ENCODE measurements at places on chromosomes 2 and 18.

DNA sequence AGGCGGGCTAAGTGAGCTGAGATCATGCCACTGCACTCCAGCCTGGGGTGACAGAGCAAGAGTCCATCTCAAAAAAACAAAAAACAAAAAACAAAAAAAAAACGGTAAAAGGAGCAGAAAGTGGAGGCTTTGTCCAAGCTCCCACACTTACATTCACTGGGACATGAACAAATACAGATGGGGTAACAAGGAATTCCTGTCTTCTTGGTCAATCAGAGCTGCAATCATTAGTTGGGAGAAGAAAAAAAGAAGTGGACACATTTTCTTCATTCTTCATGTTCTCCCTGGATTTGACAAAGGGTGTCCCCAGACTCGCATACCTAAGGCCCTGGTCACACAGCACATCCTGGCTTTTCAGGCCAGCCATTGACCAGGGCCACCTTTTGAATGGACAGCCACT is 124.6 kb downstream of the SOCS6 start:
- DNase-seq, result no peak

- DNase-seq, result peak; percentile 5
These were observed 88.6 kb downstream of the LIPG start for GRCh38 chr18:49650426-49650891.

DNA sequence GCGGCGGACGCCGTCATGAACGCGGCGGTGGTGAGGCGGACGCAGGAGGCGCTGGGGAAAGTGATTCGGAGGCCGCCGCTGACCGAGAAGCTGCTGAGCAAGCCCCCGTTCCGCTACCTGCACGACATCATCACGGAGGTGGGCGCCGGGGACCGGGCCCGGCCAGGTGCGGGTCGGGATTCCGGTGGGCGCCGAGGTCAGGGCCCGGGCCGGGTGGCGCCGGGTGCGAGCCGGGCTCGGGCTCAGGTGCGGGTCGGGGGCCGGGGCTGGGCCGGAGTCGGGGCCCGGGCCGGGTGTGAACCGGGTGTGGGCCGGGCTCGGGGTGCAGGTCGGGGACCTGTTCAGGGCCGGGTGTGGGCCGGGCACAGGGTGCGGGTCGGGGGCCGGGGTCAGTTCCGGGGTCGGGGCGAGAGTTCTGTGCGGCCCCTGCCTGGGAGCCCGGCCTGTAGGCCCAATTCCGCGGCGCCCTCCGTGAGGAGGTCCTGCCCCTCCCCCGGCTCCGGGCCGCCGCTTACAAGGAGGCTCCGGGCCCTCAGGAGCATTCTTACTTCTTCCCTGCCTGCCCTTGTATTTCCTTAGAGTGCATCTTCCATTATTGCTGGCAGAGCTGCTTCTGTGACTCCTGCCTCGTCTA is 447 bp downstream of the TRAF3IP1 start:
- peak; percentile 3 for DNase-seq

DNA sequence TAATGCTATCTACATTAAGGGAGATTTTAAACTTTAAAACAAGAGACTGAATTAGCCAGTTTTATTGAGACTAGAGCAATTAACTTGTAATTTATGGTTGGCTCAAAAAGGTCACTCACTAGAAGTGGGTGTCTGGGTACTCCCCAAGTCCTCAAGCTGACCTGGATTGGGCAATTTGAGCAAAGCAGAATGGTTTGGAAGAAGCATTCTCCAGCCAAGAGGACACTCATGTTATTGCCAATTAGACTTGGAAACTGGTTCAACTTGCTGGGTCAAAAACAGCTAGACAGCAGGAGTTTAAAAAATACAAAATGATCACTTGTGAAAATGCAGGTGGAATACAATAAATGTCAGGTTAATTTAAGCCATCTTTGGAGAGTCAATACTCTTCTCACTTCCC is 29.5 kb upstream of the MYO1B start:
- peak; percentile 25 for DNase-seq

DNA sequence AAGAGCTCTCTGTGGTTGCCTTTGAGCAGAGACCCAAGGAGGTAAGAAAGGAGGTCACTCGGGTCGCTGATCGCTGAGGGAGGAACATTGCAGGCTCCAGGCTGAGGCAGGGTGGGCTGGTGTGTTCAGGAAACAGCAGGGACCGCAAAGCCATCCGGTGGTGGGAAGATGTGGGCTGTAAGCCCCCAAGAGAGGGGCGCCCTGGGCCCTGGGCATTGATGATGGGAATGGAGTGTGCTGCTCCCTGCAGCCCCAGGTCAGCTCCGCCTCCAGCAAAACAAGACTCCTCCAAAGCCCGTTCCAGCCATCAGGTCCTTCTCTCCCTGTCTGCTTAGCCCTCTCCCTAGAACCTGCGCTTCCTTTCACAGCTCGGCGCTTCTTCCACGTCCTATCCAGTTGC is 229.7 kb downstream of the KLHL29 start:
- DNase-seq, result no peak

- no peak for DNase-seq
These were observed 159.7 kb upstream of the GLI2 start for GRCh38 chr2:120575966-120576365.

- peak; percentile 17 for DNase-seq
These were observed 115.5 kb upstream of the GLI2 start for GRCh38 chr2:120620025-120620793.

DNA sequence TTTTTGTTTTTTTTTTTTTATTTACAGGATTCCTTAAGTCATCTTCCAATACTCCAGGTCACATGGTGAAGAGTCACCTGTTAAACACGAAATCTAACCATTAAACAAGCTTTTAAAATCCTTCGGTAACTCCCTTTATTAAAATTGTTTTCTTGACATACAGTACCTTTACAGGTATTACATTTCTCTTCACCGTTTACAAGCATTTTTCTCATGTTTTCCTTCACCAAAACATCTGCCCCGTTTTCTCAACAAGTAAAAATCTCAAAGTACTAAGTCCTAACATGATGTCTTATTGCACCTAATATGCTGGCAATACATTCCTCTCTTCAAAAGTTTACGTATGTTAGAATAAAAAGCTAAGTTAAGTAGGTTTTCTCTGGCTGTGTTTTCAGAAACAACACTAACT is 1.1 kb downstream of the PUM2 start:
- DNase-seq, result peak; percentile 46

- no peak for DNase-seq
These were observed 53.2 kb downstream of the UXS1 start for GRCh38 chr2:106140913-106141312.

DNA sequence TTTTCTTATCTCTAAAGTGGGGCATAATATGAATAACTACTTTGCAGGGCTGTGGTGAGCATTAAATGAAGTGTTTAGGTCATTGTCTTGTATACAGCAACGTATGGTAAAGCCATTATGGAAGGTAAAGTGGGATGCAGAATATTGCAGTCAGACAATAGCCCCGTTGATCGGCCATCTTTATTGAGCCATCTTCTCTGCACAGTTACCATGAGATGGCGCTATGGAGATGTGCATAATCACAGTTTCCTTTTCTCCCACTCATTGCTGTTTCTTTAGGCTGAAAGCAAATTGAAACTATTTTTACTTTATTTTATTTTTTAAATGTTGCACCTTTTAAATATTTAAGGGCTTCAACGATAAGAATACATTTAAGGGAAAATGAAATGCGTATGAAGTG is 108.9 kb downstream of the THSD7B start:
- DNase-seq, result peak; percentile 53

DNA sequence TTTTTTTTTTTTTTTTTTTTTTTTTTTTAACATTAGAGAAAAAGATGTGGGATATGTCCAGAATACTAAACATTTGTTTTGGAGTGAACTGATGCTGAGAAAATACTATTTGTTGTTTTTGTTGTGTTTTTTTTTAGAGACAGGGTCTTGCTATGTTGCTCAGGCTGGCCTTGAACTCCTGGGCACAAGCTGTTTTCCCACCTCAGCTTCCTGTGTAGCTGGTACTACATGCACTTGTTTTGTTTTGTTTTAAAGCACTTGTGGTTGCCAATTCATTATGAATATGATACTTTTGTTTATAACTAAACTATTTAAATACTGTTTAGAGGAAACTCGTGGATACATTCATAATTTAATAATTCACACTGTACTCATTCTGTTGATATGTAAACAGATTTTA is 33.4 kb upstream of the DYSF start:
- no peak for DNase-seq

DNA sequence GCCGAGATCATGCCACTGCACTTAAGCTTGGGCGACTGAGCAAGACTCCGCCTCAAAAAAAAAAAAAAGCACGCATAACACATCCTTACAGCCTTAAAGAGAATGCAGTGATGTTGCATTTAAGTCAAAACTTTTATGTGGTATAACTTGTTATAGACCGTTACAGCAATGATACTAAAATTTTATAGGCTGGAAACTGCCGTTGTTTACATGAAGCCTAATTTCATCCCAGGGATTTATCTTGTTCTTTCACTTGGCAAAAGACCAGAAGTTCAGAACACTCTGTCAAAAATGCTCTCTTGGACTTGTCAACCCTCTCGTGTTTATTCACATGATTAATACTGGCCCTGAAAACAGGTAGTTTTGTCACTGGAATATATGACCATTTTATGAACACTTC is 7.4 kb downstream of the GNAL start:
- no peak for DNase-seq

DNA sequence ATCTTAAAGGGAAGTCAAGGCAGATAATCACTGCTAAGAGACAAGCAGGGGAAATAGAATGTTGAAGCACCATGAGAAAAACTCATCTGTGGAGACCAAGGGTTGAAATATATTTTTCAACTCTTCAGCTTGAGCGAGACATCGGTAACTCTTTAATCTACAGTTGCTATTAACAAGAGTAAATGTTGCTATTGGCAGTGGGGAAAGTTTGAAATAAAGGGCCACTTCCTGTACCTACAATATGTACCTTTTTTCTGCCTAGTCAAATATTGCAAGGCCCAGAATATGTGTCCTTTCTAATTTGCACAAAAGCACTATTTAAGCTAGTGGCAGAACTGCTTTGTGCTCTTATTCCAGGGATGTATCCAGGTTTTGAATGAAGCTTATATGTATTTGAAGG is 65.8 kb downstream of the EFEMP1 start:
- DNase-seq, result no peak

GRCh38 chr2:167144179-167144898 is 256.1 kb downstream of the XIRP2 start:
- DNase-seq, result no peak

- peak; percentile 81 for DNase-seq
These were observed 22.5 kb upstream of the RAB27B start for GRCh38 chr18:54805571-54806334.

- DNase-seq, result no peak
These were observed 332.6 kb downstream of the SUCLG1 start for GRCh38 chr2:84126530-84126929.

GRCh38 chr18:3186678-3187658 is 32.8 kb downstream of the MYOM1 start:
- peak; percentile 48 for DNase-seq

- peak; percentile 3 for DNase-seq
These were observed 15.0 kb upstream of the TANC1 start for GRCh38 chr2:158953454-158953853.

Data from PC-3 (cell line).